ENCODE measurements at places on chromosomes 2 and 18. TPM values are rescaled to one million over a fixed set of nuclear protein-coding genes. Genes with fewer than 3 reads are reported as not detected.

- H3K4me1 ChIP-seq = no peaks in the 10 kb centered on the region
- peaks cover 17% of the 10 kb centered on the region for H3K27me3 ChIP-seq
- H3K27ac ChIP-seq = no peak overlapping the region
- no peak overlapping the region for H3K4me3 ChIP-seq
- DNase-seq = no peak
Observed at GRCh38 chr2:18473241-18474181, 86.9 kb downstream of the RDH14 start.

DNA sequence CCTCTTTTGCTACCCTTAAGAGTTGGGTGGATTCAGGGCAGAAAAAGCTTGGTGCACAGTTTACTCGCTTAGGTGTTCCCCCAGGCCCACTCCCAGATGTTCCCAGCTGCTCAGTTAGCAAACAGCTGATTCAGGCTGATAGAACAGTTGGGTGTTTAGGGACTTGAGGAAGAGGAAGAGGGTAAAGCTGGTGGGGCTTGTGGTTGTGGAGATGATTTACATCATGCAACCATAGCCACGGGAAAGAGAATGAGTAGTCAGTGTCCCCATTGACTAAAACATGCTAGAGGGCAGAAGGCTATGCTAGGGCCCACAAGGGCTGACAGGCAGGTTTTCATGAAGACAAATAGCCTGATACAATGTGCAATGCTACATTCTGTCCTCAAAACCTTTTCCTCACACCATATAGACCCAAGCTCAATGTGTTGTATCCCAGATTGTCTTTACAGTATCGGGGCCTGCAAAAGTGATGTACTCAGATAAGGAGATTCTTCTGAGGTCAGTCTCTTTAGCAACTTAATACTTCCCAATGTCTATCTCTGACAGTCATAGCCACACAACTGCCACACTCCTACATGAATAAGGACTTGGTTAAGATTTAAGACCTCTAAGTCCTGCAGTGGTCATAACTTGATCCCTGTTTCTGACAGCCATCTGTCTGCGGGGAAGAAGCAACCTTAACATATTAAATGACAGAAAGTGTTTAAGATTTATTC lies 15.6 kb downstream of the COLEC12 start:
- H3K4me1 ChIP-seq = no peaks in the 10 kb centered on the region
- H3K27ac ChIP-seq = no peak overlapping the region
- H3K36me3 ChIP-seq = no peaks in the 10 kb centered on the region
- no peak for DNase-seq

The DTYMK gene
- 93.8 TPM for total RNA-seq

The ASB3 gene
- total RNA-seq = 19.1 TPM

The CD207 gene
- total RNA-seq = not detected

- no peak overlapping the region for H3K4me3 ChIP-seq
- H3K27ac ChIP-seq = no peak overlapping the region
- H3K36me3 ChIP-seq = no peaks in the 10 kb centered on the region
- no peaks in the 10 kb centered on the region for H3K4me1 ChIP-seq
- DNase-seq = no peak
- no peaks in the 10 kb centered on the region for H3K27me3 ChIP-seq
Observed at GRCh38 chr2:109246616-109247015, 117.6 kb downstream of the SH3RF3 start.

DNA sequence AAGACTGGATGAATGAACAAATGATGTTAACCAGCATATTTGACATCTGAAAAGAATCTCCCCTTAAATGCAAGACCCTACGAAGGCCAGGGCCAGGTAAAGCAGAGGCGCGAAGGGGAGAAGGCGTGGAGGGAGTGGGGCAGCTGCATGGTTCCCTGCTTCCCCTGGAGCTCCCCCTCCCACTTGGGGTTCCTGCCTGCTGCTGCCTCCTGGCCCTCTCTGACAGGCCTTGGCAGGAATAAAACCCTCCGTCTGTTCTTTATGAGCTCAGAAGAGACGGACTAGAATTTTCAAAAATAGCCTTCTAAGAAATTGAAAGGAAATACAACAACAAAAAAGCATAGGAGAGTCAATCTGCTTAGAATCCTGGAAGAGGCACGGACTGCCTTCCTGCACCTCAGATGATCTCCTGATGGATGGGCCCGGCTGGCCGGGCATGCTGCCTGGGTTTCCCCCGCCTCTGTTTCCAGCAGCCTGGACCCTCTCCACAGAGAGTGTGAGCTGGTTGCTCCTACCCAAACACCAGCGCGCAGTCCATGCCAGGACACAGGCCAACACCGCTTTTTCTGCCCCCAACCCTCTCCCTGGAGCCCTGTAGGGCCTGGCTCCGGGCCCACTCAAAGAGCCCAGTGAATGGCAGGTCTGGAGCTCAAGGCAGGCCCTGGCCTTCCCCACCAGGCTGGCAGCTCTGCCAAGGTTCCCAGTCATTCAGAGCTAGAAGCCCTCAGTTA lies 23.9 kb downstream of the CFAP65 start:
- H3K36me3 ChIP-seq = no peaks in the 10 kb centered on the region
- H3K27ac ChIP-seq = no peak overlapping the region
- H3K4me3 ChIP-seq = no peak overlapping the region
- H3K27me3 ChIP-seq = peaks cover 6% of the 10 kb centered on the region
- no peaks in the 10 kb centered on the region for H3K4me1 ChIP-seq

The PIGN gene
- total RNA-seq = 22.6 TPM

DNA sequence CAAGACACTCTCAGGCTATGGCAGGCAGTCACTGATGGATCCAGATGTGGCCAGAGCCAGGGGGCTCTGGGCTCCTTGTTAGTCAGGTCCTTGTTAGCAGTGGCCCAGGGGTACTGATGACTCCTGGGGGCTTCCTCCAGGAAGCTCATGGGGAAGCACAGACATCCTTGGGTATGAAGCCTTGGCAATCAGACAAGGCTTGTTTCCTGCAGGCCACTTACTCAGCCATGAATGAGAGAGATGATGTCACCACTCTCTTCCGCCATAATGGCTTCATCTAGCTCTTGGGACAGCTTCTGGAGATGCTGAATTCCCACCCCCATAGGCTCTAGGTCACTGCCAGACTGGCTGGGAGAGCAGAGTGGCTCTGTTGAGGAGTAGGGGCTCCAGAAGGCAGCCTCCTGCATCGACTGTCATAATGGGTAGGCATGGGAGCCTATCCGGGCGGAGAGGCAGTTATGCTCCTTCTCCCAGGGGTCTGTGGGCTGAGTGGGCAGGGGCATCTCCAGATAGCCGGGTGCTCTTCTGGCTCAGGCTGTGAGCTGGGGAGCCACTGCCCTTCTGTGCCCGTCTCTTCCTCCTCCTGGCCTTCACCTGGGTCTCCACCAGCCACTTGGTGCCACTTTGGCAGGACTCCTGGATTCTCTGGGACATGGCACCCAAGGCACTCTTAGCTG lies 40.2 kb upstream of the BMPR2 start:
- DNase-seq = no peak
- no peaks in the 10 kb centered on the region for H3K36me3 ChIP-seq
- no peaks in the 10 kb centered on the region for H3K27me3 ChIP-seq

DNA sequence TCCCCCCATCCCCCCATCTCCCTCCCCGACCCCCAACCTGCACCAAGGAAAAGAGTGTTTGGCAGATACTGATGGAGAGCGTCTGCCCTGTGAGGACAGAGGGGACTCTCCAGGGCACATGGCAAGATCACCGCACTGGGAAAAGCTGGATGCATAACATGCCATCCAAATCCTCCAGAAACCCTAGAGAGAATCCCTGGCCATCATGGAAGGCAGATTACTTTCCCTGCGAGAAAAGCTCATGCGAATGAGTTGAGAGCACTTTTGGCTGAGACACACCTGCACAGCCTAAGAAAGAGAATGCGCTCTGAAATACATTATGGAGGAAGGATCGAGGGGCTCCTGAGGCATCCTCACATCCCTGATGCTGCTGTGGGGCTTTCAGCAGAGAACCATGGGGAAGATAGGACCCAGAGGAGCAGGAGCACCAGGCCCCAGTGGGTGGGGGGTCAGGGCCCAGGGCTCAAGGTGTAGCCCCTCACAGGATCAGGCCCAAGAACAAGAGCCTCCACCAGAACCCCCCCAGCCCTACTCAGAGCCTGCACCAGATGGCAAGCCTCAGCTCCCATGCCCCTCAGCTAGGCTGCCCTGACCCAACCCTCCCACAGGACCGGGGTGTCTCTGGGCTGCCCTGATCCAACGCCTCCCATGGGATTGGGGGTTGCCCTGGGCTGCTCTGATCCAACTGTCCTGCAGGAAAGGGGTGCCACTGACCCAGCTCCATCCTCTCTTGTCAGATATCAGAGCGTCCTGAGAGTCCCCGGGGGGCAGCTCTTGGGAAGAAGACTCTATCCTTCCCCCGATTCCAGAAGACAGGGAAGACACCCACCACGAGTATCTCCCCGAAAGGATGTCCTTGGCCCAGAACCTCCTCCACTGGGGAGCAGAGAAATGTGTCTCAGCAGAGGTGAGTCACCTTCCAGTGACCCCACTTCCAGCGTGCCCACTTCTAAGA lies 153.4 kb downstream of the NDUFA10 start:
- DNase-seq = no peak
- H3K4me1 ChIP-seq = no peaks in the 10 kb centered on the region
- peaks cover 3% of the 10 kb centered on the region for H3K27me3 ChIP-seq
- no peak overlapping the region for H3K4me3 ChIP-seq
- no peaks in the 10 kb centered on the region for H3K36me3 ChIP-seq

Data from activated naive CD4-positive, alpha-beta T cell treated with anti-CD3 and anti-CD28 coated beads for 36 hours (primary cell).